Left lung (tissue), 14 donors: ENCODE measurements at places on chromosomes 3 and 15.

GRCh38 chr3:179852142-179852905, 184.4 kb downstream of the PEX5L start:
- no peak for DNase-seq

GRCh38 chr3:58337190-58337589, 4.5 kb downstream of the PXK start:
- DNase-seq = no peak

DNA sequence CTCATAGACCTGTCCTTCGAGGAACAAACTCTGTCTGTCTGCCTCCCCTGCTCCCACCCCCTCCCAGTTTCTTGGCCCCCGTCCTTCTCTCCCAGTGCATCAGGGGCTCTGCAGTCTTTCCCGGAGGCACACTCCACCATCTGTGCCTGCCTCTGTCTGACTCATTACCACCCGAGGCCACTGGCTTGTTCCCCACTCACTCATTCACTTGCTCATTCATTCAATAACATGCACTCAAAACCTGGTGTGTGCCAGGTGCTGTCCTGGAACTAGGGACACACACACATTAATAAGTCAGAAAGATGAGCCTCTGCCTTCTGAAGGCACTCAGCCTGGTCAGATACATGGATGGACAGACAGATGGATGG, 12.4 kb downstream of the AMIGO3 start:
- DNase-seq = no peak

DNA sequence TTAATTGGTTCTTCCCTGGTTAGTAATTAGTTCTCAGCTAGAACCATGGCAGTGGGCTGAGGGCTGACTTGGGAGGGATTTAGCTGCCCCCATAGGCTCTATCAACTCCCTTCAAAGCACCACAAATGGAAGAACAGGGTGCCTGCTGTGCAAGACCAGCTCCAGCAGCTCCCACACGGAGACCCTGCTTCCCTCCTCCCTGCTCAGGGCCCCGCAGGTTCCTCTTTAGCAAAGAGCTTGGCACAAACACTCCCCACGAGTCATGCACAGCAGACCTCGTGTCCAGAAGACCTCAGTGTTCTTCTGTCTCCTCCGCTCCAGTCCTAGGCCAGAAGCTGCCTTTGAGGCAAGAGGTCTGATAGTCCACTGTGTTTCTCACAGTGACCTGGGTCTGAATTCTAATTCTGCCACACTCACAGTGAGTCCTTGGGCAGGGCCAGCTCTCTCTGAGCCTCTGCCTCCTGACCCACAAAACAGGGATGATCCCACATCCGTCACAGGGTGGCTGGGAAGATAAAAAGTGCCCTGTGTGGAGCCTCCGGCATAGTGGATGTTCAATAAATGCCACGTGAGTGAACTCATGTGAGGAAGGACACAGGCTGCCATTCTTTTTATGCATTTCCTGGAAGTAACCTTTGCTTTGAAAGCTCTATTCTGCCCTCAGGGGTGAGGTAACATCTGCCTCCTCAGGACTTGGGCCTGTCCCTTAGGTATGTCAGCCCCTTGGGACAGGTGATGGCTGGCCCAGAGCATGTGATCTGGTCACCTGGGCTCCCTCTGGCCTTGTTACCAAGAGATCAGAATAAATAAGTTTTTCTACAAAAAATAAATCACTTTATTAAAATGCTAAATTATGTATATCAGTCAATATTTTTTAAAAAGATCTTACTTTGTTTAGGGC, 7.6 kb downstream of the RAB6B start:
- DNase-seq = no peak

DNA sequence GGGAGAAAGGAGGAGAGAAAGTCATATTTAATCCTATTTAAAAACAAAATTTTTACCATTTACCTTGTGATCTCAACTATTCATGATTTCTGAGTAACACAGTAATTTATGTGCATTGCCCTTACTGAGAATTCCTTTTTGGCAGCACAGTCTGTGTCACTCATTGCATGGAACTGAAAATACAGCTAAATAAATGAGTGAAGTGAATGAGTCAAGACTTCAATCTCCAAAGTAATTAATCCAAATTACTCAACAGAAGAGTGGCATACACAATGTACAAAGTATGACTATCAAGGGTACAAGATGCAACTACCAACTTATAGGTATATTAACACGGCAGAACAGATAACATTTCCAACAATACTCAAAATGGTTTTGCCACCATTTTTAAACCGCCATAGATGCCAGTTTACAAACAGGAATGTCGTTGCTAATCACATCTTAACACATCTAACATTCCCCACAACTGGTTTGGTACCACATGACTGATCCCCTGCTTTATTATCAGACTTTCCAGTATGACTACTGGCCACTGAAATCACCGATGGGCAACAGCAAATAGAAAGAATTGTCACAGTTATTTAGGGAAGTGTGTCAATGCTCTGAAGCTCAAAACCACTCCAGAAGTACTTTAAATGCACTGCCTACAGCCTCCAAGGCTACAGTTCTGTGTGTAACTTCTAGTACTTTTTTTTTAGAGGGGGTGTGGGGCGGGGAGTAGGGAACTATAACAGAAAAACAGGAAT, 410.4 kb downstream of the SHQ1 start:
- no peak for DNase-seq

GRCh38 chr3:66464512-66464894, 36.3 kb downstream of the LRIG1 start:
- no peak for DNase-seq

GRCh38 chr15:40999190-40999589, 45.9 kb downstream of the CHAC1 start:
- DNase-seq = no peak

- DNase-seq = no peak
Measured at GRCh38 chr3:27147215-27147614, 222.0 kb downstream of the NEK10 start.

GRCh38 chr3:191294291-191294690, 34.9 kb upstream of the CCDC50 start:
- DNase-seq = no peak

DNA sequence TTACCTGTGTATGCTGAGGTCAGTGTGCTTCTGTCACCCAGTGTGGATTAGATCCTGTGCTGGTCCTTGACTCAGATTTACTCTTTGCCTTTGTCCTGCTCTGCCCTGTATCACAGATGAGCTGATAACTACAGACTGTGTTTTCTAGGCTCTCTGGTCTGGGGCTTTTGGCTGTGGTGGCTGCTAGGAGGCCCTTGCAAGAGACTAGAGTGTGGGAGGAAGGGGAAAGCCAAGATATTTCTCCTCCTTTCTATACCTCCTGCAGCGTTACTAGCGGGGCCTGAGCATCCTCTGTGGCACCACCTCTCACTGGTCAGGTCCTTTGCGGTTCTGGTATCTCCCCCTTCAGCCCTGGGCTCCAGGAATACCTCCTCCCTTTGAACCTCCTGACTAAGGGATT, 282.3 kb upstream of the TBC1D5 start:
- DNase-seq = no peak

DNA sequence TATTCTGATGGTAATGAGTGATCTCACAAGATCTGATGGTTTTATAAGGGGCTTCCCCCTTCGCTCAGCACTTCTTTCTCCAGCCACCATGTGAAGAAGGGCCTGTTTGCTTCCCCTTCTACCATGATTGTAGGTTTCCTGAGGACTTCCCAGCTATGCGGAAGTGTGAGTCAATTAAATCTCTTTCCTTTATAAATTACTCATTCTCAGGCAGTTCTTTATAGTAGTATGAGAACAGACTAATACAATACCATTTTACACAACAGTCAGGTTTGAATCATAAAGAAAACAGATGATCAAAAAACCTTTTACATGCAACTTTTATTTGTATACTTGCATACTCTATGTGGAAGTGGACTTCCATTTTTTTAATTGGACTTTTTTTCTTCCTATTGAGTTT, 46.7 kb upstream of the CBLB start:
- DNase-seq = no peak

- no peak for DNase-seq
Measured at GRCh38 chr15:69666441-69666882, 213.8 kb downstream of the RPLP1 start.

- no peak for DNase-seq
Measured at GRCh38 chr15:29433050-29433318, 163.4 kb upstream of the NSMCE3 start.

DNA sequence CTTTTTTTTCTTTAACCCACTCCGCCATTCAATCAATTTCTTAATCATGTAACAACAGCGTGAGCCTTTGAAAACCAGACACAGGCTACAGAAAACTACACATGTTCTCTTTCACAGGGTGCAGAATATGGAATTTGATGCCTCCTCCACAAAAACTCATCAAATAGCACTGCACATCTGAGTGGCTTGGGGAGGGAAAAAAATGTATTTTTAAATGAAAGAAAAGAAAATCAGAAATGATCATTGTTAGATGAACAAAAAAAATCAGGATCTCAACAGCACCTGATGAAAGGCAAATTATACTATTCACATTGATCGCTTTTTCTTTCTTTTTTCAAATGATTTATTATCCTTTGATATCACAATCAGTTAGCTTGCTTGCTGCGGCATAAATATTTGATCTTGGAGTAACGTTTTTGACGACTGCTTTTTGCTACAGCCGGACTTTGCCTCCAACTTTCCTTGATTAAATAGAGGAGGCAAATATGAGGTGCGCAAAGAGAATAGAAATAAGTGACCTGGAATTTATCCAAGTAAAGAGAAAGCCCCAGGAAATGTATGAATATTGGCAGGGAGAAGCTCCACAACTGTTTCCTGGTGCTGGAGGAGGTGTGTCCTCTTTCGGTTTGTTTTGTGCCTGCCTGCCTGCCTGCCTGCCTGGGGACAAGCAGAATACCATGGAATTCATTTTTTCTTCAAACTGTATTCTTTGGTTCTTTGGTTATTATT, 63.1 kb downstream of the EDEM1 start:
- DNase-seq = no peak

- peak; percentile 81 for DNase-seq
Measured at GRCh38 chr3:194137506-194138474, 1.8 kb downstream of the HES1 start.

GRCh38 chr3:27666272-27666671, 55.9 kb downstream of the EOMES start:
- peak; percentile 17 for DNase-seq

DNA sequence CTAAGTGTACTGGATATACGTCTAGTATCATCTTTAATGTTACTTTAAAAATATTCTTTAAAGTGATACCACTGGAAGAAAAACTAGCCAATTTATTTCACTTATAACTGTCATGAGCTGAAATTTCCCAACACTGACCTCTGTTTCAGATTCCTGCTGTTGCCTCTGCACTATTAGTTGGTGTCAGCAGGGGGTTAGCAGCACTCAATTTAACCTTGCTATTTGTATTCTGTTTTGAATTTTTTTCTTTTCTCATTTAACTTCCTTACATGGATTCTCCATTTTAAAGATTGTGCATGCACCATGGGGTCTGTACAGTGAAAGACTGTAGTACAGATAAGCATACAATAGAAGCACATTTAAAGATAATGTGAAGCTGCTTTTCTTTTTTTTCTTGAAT, 169.2 kb downstream of the UBE2E2 start:
- no peak for DNase-seq

DNA sequence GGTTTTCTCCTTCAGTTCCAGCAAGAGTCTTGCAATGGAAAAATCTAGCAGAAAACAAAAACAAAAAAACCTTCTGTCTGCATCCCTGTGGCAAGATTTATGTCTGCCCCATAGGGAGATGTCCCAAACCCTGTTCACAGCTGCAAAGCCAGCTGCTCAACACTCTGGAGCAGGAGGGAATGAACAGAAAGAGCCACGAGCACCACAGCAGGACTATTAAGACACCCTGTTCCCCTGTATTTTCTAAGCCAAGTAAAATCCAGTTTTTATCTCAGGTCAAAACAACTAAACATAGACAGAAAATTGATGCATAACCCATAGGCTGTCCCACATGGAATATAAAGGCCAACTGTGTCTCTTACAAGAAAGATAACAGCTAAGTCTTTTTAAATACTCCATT, 357.9 kb downstream of the LSAMP start:
- DNase-seq = no peak

DNA sequence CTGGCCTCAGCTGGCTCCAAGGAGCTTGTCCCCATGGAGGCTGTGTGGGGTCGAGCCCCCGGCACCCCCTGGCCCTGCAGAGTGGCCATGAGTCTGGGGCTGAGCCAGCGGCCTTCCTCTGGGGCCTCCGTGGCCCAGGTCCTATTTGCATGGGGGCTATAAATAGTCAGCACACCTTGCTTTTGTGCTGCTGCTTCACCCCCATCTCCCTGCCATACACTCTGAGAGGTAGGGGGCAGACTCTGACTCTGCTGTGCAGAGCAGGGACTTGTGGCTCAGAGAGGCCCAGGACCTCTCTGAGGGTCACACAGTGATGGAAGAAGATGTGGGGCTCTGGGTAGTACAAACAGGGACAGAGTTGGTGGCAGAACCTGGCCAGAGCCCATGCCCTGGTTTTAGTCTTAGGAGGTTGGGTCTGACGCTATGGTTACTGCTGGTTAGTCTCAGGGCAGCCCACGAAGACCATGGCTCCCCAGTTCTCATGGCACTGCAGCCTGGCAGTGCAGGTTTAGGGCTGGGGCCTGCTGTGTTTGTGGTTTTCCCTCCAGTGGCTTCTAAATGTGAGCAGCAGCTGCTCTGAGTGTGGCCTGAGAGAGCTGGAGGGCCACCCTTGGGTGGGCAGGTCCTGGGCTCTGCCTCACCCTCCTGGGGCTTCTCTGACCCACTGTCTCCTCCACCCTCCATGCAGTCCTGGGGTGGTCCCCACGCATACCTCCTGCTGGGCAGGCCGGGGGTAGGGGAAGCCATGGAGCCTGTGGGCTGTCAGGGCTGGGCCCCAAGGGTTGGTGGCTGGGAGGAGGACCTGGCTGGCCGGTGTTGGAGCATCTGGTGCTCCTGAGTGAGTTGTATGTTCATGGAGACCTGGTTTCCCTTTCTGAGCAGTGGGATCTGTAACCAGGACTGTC, 13.6 kb downstream of the PRKCD start:
- DNase-seq = peak; percentile 49

DNA sequence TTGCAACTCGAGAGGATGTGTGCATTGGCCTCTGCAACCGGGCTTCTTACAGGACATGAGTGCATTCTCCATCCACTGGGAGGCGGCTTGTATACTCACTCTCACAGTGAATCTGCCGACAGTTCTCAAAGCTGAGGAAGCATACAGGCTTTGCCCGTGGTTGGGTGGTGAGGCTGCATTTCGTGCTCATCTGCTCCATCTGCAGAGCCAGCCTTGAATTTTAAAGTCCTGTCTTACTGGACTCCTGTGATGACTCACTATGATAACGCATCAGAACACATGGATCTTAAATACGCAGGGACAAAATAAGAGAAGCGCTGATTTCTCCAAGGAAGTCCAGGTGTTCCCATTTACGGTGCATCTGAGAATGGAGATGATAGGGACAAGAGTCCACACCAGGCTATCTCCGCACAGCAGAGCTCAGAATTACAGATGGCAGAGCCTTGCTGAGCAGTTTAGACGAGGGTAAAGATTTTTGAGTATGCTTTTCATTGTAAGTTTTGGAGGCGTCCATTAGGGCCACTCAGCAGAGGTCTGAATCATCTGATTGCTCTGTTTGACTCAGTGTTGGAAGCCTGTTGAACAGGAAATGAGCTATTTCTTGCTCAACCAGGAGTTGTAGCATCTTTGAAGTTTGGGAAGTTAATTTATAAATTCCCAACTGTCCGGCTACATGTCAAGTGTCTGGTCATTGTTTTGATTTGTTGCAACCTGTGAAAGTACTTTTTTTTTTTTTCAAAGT, 87.1 kb downstream of the GABRG3 start:
- DNase-seq = no peak

GRCh38 chr3:19596408-19596807, 337.6 kb downstream of the EFHB start:
- no peak for DNase-seq

- no peak for DNase-seq
Measured at GRCh38 chr15:44092221-44092620, 102.8 kb downstream of the FRMD5 start.
